Effector memory CD8-positive, alpha-beta T cell (primary cell): ENCODE measurements at places on chromosomes 13 and 19.

- DNase-seq, result no peak
Observed at GRCh38 chr13:43472980-43473379, 313.8 kb downstream of the ENOX1 start.

- no peak for DNase-seq
Observed at GRCh38 chr19:30375553-30376031, 3.4 kb downstream of the ZNF536 start.

DNA sequence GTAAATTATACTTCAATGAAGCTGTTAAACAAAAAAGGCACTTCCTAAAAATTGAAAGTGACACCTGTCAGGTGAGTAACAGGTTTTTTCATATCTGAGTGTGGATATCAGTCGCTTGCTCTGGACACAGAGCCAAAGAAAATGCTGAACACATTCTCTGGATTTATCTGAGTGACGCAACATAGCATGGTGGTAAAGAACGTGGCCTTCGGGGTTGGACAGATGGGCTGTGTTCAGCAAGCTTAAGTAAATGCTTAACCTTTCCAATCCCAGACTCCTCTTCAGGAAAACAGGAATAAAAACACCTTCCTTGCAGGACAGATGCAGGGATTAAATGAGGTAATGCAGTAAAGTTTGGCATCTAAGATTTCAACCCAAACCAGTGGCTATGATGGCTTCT lies 132.0 kb downstream of the FOXO1 start:
- DNase-seq, result no peak

DNA sequence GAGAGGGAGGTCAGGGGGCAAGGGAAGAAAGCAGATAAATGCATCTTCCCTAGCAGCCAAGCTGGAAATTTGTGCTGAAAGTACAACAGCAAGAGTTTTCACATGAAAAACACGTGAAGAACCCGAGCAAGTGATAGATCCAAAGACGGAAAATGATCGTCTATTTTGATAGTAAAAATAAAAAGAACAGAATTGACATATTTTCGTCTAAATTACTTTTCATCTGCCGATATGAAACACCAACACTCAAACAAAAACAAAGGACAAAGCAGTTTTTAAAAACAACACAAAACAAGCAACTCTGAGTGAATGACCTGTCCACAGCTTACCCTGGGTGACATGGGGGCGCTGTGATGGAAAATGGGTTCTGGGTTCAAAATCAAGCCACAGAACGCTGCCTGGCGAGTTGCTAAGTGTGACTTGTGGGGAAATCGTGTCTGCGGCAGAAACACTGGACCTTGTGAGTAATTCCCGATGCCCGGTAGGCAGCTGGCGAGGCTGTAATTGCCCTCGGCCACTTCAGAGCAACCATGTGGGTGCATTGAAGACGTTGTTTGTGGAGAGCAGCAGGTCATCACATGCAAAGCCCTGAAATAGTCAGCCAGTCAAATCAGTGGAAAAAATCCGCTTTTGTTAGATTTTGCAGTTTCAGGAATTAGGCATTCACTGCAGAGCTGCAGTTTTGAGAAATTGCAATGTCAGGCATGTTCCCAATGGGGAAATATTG lies 7.4 kb downstream of the SOX1 start:
- DNase-seq, result no peak
